CD4-positive, alpha-beta T cell treated with Interleukin-17A for 1 hour (primary cell): ENCODE measurements at places on chromosomes 3 and 15.

- DNase-seq, result no peak
Measured at GRCh38 chr15:92631721-92632120, 23.9 kb downstream of the FAM174B start.

DNA sequence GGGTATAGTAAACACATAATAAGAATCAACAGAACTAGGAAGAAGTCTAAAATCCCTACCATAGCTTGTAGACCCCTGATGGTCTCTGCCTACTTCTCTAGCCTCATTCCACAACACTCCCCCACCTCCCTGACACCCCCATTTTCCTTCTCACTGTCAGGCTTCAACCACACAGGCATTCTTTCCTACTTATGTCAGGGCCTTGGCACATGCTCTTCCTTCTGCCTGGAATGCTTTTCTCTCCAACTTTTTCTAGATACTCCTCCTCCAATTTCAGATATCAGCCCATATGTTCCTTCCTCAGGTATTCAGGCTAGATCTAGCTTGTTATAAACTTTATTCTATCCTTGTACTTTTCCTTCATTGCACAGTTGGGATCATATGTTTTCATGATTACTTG, 106.0 kb upstream of the MRPL3 start:
- no peak for DNase-seq

- no peak for DNase-seq
Measured at GRCh38 chr15:101070502-101071273, 151.5 kb downstream of the LRRK1 start.

DNA sequence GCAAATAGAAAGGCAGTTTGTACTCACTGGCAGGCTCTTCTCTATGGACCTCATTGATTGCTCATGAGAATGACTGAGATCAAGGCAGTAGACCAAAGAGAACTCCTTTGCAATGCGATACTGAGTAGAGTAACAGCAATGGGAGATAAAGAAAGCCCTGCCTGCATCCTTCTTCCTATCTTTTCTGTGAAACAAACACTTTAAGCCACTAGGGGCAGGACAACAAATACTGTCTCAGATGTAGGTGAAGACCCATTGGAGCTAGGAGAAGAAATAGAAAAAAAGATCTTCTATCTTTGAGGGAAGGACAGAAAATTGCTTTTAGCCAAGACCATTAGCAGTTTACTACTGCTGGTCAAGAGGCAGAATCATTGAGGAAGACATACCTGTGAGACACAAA, 117.6 kb upstream of the IGSF10 start:
- DNase-seq, result no peak

DNA sequence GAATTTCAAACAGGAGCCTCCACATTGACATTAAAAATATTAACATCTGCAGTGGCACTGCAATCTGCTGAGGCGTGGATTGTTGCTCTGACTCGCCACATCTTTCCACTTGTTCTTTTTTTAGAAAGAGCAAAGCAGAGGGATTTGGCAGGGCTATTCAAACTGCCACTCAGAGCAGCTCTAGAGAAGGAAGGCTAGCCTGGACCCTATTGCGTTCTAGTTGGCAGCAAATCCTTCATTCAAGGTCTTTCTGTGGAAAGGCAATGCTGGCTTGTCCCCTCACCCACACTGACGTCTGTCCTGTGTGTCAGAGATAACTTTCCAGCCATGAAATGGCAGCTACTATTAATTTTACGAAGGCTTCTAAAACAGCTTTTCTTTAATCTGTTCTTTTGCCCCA, 483.2 kb upstream of the SGO1 start:
- no peak for DNase-seq

DNA sequence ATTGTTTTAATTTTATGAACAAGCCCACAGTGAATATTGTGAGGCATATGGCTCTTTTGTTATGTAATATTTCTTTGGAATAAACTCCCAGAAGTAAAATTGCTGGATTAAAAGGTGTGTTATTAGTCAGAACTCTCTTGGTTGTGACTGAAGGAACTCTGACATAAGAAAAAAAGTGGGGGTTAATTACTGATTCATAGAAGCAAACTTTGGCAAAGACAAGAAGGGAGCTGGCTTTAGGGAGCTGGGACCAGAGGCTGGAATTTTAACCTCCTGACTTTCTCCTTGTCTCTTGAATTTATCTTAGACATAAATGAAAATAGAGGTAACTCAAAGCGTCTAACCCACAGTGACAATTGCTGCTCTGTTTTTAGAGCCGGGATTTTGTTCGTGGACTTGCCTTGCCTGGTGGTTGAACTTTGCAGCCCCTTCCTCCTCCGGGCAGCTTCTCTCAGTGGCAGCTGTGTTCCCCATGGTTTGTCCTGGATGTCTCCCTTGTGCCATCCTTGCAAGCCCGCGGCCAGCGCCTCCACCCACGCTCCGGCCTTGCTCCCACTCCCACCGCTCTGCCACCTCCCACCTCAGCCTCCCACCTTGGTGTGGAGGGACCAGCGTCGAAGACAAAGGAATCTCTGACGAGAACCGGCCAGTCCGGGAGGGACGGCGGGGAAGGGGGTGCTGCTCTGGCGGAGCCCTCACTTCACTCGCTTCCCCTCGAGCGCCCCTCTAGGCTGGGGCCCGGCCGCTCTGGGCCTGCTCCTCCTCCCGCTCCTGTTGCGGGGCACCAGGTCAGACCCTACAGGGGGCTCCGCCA, 28.0 kb downstream of the ARHGAP31 start:
- peak; percentile 17 for DNase-seq
